ENCODE measurements at places on chromosomes 12 and 14. TPM values are rescaled to one million over a fixed set of nuclear protein-coding genes. Genes with fewer than 3 reads are reported as not detected.

DGLUCY gene
- total RNA-seq = 36.2 TPM

RPL36AL gene
- total RNA-seq = 188 TPM

ZNF384 gene
- total RNA-seq = 88.8 TPM

AMHR2 gene
- total RNA-seq = not detected

NDUFA9 gene
- total RNA-seq = 199 TPM

MYF5 gene
- total RNA-seq = not detected

CYP27B1 gene
- 4.5 TPM for total RNA-seq

TMCC3 gene
- 0.49 TPM for total RNA-seq

ATL1 gene
- 11.4 TPM for total RNA-seq

STXBP6 gene
- total RNA-seq = 5.3 TPM

LTA4H gene
- total RNA-seq = 63.1 TPM

EAPP gene
- total RNA-seq = 33.1 TPM

TMEM132C gene
- not detected for total RNA-seq

DDX24 gene
- 203 TPM for total RNA-seq

EIF2B1 gene
- total RNA-seq = 68.3 TPM

GPR33 gene
- not detected for total RNA-seq

NPFF gene
- total RNA-seq = not detected

IGF1 gene
- 16.4 TPM for total RNA-seq

GRIP1 gene
- 1.9 TPM for total RNA-seq

SMIM41 gene
- 0.24 TPM for total RNA-seq

SLC6A12 gene
- total RNA-seq = not detected

GALNT6 gene
- 0.26 TPM for total RNA-seq

C12orf75 gene
- total RNA-seq = 47.4 TPM

PAPLN gene
- total RNA-seq = 0.75 TPM

GNPNAT1 gene
- 33.9 TPM for total RNA-seq
